Colonic mucosa (tissue), 4 donors: ENCODE measurements at places on chromosomes 1 and 21. TPM values are rescaled to one million over a fixed set of nuclear protein-coding genes. Genes with fewer than 3 reads are reported as not detected.

DNA sequence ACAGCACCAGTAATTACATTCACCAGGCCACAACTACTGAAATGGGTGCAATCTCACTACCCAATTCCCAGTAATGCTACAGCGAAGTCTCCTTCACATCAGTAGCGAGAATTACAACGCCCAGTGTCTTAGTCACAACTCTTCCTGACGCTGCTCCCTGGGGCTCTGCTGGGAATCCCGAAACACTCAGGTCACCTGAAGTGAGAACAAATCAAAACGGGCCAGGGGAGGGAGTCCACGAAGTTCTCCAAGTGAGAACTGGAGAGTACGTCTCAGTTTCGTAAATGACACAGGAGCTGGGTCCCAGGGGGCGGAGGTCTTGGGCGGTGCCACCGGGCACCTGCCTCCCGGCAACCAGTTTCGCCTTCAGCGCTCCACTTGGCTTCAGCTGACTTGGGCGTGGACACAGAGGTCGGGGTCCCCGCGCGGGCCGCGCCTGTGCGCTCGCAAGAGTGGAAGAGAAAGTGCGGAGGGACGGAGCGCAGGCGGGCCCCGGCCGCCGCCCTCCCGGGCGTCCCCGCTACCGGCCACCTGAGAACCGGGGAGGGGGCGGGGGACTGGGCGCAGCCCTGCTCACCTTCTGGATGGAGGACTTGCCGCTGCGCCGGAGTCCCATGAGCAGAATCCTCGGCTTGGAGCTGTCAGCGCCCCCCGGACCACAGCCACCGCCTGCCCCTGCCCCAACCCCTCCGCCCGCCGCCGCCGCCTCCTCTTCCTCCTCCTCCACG is 575 bp downstream of the RRAGC start:
- DNase-seq, result peak; percentile 73

- no peak for DNase-seq
Observed at GRCh38 chr1:172320733-172321132, 99.8 kb upstream of the C1orf105 start.

ARHGEF19 gene
- 5.8 TPM for total RNA-seq

UBE2G2 gene
- total RNA-seq, result 76.1 TPM

DNA sequence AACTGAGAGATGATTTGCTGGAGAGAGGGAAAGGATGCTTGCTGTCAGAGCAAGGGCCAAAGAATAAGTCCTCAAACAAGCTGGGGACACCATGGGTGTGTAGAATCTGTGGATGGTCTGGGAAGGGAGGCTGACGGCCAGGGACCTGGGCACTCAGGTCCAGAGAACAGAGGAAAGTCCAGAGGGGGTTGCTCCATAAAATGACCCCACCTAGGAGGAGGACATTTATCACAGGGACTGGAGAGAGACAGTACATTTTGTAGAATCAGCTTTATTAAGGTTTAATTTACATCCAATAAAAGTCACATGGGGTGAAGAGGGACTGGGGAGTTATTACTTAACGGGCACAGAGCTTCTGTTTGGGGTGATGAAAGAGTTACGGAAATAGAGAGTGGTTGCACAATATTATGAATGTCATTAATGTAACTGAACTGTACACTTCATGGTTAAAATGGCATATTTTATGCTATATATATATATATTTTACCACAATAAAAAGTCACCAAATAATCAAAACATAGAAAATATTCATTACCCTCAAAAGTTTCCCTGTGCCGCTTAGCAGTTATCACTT is 73.0 kb upstream of the ABCD3 start:
- DNase-seq, result no peak

CHI3L2 gene
- total RNA-seq, result 0.49 TPM

BSND gene
- total RNA-seq, result not detected

IGSF8 gene
- total RNA-seq, result 60.2 TPM

DNA sequence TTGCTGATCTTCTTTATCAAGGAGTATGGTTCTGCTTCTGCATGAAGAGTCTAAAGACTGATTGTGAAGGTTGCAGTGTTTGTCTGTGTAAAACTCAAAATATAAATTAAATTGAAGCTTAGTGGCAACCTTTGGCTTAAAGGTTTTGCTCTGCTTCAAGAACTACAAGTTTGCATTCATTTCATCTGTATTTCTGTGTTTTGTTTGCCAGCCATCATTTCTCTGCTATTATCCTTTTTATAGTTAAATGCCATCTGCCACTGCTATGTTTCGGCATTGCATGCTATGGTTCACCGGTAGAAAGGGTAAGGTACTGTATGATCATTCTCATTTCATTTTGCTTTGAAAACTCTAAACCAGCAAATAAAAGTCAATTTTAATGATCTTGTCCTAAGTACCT is 52.9 kb downstream of the OSBPL9 start:
- no peak for DNase-seq

MMP23B gene
- total RNA-seq, result 5.8 TPM

GRCh38 chr1:61980561-61980960 is 214.1 kb upstream of the L1TD1 start:
- no peak for DNase-seq

ADCY10 gene
- 1.6 TPM for total RNA-seq

DNA sequence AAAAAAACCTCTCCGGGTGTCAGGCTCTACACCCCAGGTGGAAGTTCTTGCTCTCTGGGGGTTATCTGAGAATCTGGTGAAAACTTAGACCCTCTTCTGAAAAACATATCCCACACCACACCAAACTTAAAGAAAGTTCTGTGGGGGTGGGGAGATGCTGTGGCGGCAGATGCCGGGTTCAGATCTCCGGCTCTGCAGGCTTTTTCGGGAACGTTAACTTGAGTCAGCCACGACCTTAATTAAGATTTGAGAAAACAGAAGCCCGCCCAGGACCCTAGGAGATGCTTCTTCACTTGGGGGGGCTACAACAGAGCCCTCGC is 2.3 kb downstream of the RCC2 start:
- no peak for DNase-seq

DNA sequence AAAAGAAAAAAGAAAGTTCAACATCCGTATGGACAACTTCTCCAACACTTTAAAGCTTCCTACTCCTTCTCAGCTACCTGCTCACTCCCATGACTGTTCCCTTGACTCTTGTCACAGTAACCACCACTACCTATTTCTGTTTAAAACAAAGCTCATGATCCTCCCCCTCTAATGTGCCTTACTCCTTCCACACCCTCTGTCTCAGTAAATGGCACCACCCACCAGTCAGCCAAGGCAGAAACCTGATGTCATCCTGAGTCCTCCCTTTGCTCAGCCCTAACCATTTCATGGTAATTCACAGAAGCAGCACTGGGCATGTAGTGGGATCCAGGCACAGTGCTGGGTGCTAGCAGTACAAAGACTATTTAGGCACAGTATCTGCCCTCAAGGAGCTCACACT is 63.0 kb upstream of the PPM1J start:
- no peak for DNase-seq

DNA sequence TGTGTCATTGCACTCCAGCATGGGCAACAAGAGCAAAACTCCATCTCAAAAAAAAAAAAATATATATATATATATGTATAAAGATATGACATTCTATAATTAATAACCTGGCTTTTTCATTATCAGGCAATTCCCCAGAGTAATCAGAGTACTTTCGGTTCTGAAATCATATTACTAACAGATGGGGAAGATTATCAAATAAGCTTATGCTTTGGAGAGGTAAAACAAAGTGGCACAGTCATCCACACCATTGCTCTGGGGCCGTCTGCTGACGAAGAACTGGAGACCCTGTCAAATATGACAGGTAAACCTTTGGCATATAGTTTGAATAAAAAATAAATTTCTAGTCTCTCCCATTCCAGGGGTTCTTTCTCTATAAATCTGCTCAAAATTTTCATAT is 58.5 kb upstream of the SH3GLB1 start:
- no peak for DNase-seq

GRCh38 chr1:201251411-201251810 is 31.9 kb upstream of the PKP1 start:
- no peak for DNase-seq

- peak; percentile 91 for DNase-seq
Observed at GRCh38 chr21:33541756-33542639, at the start of gene GART. GART (minus strand) TSS chr21:33542117; CDS start chr21:33539315, 2,802 bp downstream.

NTRK1 gene
- total RNA-seq, result 0.56 TPM

NCAM2 gene
- total RNA-seq, result 0.52 TPM

GRCh38 chr1:15700508-15700907 is 16.4 kb downstream of the PLEKHM2 start:
- DNase-seq, result no peak

DNA sequence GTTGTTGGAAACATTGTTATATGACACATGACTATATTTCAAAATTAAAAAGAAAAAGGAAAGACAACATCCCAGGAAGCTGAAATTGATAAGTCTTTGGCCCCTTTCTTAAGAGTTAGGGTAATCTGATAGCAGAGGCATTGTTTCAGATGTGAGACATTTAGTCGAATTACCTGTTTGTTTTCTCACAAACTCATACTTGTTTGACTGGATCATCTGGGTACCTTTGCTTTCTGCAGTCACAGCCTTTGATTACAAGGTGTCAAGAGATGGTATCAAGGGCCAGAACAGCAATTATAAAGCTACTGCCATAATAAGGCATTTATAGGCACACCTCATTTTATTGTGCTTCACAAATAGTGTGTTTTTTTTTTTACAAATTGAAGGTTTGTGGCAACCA is 136.3 kb downstream of the DUSP10 start:
- no peak for DNase-seq

- no peak for DNase-seq
Observed at GRCh38 chr1:10631811-10632593, 157.3 kb downstream of the PEX14 start.

- DNase-seq, result no peak
Observed at GRCh38 chr1:236052232-236052993, 12.5 kb downstream of the NID1 start.

- no peak for DNase-seq
Observed at GRCh38 chr1:225806249-225806648, 3.7 kb upstream of the EPHX1 start.

CALML6 gene
- 0.17 TPM for total RNA-seq

- DNase-seq, result no peak
Observed at GRCh38 chr1:166383635-166384346, 217.0 kb upstream of the FAM78B start.

DNA sequence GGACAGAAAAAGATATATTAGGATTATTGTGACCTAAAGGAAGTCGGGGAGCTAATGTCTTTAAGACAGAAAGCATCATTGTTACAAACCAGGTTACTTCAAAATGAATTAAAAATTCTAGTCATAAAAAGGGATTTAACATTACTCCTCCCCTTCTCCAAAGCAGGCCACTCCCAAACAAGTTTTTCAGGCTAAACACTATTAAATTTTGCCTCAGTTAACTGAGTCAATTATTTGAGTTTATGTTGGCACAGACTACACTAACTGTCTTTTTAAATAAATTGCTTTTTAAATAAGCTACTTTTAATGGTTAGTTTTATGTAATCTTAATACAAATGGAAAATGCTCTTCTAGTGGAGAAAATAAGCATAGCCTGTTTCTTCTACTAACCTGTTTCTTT is 395.0 kb upstream of the DUSP10 start:
- DNase-seq, result no peak

GRCh38 chr1:68204977-68205630 is 27.2 kb downstream of the WLS start:
- DNase-seq, result no peak

CLIC6 gene
- 9.4 TPM for total RNA-seq

DNA sequence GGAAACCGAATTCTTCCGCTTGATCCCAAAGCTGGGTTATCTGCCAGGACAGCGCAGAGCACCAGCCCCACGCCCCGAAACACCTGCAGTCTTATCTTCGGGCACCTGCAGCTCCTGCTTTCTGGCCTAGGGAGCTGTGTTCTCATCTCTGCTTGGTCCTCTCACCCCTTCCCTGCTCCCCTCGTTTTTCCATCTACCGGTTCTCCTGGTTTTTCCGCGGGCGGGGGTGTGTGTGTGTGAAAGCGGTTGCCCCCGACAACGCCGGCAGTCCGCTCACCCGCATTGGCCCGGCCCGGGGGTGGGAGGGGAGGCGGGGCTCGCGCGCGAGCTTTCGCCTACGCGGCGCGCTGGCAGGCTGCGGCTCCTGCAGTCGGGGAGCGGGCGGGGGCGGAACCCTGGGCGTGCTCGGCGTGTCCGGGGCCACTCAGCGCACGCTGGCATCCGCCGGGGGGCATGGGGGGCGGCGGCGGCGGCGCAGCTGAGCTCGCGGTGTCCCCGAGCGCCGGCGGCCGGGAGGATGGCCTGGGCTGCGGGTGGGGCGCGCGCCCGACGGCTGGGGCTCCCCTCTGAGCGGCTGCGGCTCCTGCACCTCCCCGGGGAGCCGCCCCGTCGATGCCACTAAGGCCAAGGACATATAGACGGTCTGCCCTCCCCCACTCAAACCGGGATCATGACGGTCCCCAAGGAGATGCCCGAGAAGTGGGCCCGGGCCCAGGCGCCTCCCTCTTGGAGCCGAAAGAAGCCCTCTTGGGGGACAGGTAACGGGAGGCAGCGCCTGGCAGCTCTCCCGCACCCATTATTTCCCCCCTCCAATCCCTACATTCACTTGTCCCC is 3.2 kb downstream of the ATP8B2 start:
- DNase-seq, result peak; percentile 83

DNA sequence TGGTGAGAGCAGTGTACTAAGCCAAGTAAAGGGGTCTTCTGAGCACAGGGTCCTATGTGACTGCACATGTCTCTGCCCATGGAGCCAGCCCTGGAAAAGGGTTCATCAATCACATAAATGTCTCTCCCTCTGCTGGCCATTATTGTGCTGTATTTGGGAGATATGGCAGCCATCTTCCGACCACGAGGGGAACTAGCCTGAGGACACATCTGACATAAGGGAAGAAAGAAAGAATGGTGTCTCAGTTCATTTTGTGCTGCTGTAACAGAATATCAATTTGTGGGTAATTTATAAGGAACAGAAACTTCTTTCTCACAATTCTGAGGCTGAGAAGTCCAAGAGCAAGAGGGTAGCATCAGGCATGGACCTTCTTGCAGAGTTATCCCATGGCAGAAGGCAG is 55.1 kb upstream of the GJA5 start:
- no peak for DNase-seq

DNA sequence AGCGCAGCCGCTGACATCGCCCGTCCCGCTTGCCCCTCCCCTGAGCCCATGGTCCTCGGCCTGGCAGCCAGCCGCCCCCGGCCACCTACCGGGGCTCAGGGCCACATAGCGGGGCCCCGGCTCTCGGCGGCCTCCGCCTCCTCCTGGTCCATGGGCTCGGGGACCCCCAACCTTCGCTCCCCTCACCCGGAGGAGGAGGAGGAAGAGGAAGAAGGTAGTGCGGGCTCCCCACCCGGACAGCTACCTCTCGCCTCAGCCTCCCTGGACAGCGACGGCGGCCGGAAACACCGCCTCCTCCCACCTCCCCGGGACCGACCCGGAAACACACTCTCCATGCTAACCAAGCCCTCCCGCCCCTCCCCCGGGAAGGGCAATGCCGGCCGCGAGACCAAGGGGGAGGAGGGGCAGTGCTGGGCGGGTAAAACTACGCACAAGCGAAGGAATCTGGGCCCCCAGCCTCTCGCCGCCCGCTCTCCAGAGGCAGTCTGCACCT is at the start of gene KIAA0319L:
Gene KIAA0319L (minus strand): TSS at position 286 of the 493 bp plus-strand sequence. CDS start 2,912 bp downstream, outside the sequence.
- peak; percentile 91 for DNase-seq
